Stimulated activated CD8-positive, alpha-beta memory T cell treated with anti-CD3 and anti-CD28 coated beads, Interleukin-2, amount 100 ng/mL, for 1 hour (primary cell): ENCODE measurements at places on chromosomes 5 and 9.

- DNase-seq = no peak
These were observed 13.0 kb downstream of the SUSD3 start for GRCh38 chr9:93071464-93071863.

- DNase-seq = no peak
These were observed 428.3 kb downstream of the GADD45G start for GRCh38 chr9:90033028-90033650.

DNA sequence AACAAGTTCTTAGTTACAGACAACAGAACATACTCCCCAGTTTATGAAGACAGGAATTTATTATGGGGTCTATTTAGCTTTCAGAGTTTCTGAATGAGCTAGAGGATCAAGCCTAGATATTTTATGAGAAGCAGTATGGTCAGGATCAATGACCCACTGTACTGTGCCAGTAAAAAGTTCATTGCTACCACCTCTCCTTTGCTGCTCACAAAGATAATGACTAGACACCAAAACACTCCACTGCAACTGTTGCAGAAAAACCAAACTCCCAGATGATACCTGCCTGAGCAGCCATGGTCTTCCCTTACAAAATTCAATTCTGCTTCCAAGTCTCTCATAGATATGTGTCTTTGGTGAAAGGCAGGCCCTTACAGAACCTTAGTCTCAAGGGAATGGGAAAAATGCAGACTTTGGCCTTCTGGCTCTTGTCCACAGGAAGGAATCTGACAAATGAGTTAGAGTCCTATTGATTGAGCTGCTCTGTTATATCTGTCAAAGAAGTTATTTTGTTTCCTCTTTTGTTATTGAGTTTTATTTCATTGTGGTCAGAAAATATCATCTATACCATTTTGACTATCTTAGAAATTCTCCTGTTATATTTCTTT is 74.7 kb upstream of the RASGRF2 start:
- DNase-seq = no peak

DNA sequence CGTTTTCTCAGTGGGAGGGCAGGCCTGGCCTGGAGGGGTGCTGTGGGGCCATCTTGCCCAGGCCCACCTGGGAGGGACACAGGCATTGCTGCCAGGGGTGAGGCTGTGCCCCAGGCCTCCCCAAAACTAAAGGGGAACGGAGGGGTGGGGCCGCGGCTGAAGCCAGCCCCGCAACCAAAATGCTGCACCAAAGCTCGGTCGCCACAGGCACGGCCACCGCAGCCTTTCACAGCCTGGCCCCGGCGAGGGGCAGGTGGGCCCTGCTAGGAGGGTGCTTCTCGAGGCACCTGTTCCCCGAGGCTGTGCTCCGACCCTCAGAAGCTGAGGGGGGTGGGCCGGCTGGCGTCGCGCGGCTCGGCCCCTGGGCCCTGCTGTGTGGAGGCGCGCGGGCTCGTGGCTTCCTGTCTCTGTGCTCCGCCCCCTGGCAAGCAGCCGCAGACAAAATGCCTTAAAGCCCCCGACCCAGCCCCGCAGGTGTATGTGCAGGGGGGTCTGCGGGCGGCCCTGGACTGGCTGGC is 57.6 kb downstream of the JAK2 start:
- DNase-seq = no peak

DNA sequence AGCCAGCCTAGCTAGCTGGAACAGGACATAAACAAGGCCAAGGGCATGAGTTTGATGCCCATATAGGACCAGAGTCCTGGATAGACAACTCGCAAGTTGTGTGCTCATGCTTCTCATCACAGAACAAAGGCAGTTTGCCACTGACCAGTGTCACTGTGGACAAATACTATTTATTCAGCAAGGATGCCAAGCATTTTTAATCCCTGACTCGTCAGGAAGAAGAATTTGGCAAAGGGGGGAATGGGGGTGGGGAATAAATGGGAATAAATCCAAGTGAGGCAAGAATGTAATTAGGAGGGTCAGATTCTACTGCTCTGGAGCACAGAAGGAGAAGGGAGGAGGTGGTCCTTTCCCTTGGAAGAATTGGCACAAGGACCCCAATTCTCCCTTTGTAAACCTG is 46.8 kb upstream of the ANKRD55 start:
- no peak for DNase-seq

- no peak for DNase-seq
These were observed 323.5 kb upstream of the PTGER4 start for GRCh38 chr5:40356248-40356647.

DNA sequence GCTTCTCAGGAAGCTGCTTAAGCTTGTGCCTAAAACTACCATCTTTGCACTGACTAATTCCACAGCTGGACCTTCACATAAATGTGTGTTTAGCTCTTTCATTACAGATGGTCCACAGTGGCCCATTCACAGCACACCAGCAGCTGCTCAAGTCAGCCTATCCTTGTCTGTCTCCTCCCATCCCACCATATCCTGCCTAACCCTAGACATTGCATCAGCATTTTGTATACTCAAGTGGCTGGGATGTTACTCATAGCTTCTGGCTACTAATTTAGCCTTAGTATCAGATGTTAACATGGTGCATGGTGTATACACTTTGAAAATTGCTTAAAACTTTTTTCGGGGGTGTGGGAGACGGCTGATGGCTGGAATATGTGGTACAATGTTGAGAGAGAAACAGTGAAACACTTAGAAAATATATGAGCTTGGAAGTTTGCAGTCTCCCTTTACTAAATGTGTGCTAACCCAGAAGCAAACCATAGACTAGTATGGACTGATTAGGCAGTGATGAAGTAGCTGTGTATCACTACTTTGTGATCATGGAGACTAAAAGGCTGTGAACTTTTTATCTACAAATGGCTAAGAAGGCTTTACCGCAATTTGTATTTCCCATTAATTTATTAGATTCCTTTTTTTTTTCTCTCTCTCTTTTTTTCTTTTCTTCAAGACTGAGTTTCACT is 83.1 kb downstream of the JMY start:
- no peak for DNase-seq

DNA sequence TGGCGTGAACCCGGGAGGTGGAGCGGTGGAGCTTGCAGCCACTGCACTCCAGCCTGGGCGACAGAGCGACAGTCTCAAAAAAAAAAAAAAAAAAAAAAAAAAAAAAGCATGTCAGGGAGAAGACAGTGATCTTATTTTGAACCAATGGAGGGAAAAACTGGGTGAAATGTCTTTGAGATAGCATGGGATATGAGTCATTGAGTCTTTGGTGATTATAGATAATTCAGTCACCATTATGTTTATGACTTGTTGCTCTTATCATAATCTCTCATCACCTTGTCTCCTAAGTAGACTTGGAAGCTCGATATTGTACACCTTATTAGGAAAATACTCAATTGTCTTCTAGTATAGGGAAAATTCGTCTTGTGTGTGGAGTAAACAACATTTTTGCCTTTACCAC is 55.1 kb upstream of the KDM4C start:
- no peak for DNase-seq

- no peak for DNase-seq
These were observed 6.6 kb downstream of the C1QTNF2 start for GRCh38 chr5:160363660-160364395.

DNA sequence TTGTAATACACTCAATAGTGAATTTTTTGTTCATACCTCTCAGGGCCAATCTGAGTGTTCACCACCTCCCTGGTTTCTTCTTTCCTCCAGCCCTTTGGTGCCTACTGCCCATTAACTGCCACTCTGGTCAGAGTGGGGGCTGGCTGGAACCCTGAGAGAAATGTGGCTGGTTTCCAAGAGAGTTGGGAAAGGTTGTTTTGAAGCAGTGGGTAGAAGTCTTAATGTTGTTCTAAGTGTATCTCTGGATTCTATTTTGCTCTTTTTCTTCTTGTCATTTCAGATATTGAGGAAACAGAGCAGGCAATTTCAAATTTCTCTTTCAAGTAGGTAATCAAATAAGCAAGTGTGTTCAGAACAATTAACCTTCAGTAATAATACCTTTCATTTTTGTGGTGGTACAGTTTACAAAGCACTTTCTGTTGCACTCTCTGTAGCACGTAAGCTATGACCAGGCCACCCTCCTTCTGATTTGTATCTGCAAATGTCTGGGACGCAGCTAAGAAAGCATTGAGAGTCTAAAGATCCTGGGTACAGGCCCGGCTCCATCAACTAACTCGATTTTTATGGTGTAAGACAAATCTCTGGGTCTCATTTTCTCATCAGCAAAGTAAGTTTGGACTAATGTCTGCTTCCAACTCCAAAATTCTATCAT is 8.4 kb downstream of the SLC1A3 start:
- no peak for DNase-seq

GRCh38 chr5:62488531-62488930 is 76.0 kb downstream of the IPO11 start:
- no peak for DNase-seq

- no peak for DNase-seq
These were observed 37.9 kb downstream of the CCNJL start for GRCh38 chr5:160274483-160274931.

GRCh38 chr5:36878392-36879082 is 2.0 kb downstream of the NIPBL start:
- DNase-seq = no peak

GRCh38 chr5:7869474-7870136 is 657 bp downstream of the MTRR start:
- DNase-seq = no peak

GRCh38 chr9:15244001-15244441 is 63.0 kb downstream of the TTC39B start:
- no peak for DNase-seq

- DNase-seq = no peak
These were observed 43.3 kb downstream of the GOLPH3 start for GRCh38 chr5:32130865-32131264.

GRCh38 chr5:73451224-73452130 is 2.9 kb upstream of the FOXD1 start:
- DNase-seq = peak; percentile 43

GRCh38 chr9:19184144-19184917 is 46.2 kb upstream of the DENND4C start:
- peak; percentile 58 for DNase-seq

DNA sequence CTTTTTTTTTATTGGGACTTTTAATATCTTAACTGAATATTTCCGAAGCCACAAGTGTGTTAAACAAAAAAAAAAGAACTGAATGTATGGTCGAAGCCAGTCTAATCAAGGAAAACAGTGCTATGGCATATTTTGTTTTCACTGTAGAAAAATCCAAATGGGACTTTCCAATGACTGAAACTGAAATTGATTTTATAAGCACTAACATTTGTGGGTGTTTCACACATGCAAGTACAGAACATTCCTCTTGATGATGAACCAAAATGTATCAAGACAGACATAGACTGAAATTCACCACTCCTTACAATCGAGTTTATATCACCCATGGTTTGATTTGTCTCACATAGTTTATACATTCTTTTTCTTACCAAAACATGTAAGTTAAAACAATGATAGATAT is 1026.8 kb downstream of the CDH18 start:
- DNase-seq = no peak

DNA sequence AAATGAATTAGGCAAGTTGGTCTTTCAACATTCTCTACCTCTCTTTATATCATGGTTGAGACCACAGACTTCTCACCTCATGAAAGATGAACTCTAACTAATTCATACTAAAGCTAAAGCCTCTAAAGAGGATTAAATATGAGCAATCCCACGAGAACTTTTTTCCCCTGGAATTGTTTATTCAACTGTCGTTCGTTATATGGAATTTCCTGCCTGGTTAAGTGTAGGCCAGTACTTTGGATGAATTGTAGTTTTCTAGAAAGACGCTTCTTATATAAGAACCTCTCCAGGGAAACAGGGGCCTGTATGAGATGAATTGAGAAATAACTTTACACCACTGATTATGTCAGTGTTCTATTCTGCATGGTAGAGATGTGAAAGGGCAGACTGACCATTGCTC is 42.9 kb downstream of the PDCD1LG2 start:
- no peak for DNase-seq

DNA sequence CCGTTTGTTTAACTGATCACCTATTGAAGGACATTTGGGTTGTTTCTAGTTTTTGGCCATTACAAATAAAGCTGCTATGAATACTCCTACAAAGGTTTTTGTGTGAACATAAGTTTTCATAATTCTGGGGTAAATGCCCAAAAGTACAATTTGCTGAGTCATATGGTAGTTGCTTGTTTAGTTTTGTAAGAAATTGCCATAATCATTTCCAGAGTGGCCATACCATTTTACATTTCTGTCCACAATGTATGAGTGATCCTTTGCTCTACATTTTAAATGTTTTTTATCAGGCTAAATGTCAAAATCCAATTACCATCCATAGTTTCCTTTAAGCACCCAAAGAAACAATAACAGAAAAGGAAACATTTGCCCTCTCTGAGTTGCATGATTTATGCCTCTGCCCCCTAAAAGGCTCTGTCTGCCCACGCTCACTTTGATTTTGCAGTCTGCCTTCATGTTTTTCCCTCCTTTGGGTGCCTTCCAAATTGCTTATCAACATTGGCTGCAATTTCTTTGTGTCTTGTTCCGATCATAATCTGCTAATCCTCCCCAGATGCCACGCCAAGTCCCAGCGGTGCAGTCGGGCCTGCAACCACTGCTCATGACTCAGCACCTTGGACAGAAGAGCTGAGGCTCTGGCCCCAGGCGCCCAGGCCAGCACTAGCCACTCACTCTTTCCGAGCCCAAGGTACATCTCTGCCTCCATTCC is 339.2 kb downstream of the PIK3R1 start:
- DNase-seq = no peak

DNA sequence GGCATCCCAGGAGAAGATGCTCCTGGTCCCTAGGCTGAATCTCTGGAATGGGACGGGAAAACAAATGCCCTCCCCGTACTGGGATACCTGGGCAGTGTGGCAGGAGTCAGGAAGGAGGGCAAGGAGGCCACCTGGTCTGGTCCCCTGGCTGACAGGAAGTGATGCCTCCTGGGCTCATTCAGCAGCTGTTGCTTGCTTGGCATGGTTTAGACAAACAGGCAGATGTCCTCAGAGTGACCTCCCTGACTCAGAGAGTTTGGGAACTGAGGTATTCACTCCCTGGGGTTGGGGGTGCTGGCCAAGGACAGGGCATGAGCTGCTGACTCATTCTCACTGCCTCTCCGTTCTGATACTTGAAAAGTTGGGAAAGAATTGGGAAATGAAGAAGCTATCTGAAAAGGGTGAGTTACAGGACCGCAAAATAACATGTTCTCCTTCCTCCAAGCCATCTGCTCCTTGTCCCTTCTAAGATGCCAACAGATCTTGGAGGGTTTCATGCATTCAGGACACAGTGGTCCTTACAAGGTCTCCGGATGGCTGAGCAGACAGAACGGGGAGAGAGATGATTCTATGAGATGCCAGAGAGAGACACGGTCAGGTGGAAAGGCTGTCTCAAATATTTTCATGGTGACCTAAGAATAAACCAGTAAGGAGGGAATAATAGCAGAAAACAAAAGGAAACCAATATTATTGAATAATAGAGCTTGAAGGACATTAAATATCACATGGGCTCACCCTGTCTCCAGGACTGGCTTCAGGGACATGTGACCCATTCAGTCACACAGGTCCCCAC is 534.5 kb downstream of the BNC2 start:
- DNase-seq = no peak

GRCh38 chr5:133613743-133614142 is 1.4 kb upstream of the FSTL4 start:
- DNase-seq = no peak

GRCh38 chr5:138032572-138033385 is at the start of gene FAM13B:
Gene FAM13B, minus strand, starts transcription at chr5:138033079. Its CDS starts 13,968 bp downstream, at chr5:138019111.
- peak; percentile 58 for DNase-seq

- DNase-seq = no peak
These were observed 152.3 kb downstream of the KDM4C start for GRCh38 chr9:6910032-6910431.

GRCh38 chr9:68955330-68955729 is 58.6 kb downstream of the PRKACG start:
- DNase-seq = no peak

- no peak for DNase-seq
These were observed 240.2 kb downstream of the ARHGAP26 start for GRCh38 chr5:143010351-143010750.
